ENCODE measurements at places on chromosomes 2 and 18.

DNA sequence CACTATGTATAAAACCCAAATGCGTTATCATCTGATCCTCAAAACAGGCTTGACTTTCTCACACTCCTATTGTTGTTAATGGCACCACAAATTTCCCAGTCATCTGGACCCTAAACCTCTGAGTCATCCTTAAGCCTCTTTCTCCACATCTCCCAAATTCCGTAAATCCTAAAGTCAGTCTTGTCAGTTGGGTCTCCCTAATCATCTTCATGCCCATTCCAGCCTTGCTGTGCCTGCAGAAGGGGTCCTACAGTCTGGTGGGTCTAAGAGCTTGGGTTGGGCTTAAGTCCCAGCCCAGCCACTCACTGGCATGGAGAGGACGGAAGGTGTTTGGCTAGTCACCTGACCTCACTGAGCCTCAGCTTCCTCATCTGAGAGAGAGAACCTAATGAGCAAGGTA lies 265.1 kb upstream of the SIX3 start:
- DNase-seq = no peak

DNA sequence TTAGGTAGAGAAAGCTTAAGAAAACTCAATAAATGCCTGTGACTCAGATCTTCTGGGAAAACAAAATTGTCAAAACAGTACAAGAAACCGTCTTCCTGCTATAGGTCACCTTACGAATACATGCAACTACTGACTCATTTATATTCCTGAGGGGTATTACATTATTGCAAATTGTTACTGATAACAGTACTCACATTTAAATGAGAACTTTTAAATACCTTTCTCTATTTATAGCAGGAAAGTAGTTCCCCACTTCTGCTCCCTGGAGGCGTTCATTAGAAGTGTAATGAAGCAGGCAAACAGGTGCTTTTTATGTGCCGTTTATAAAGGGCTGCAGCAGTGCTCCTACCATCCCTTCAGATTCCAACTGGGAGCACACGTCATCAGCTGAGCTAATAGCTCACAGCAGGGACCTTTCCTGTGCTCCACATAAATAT lies 65.1 kb upstream of the RPRM start:
- DNase-seq = no peak

DNA sequence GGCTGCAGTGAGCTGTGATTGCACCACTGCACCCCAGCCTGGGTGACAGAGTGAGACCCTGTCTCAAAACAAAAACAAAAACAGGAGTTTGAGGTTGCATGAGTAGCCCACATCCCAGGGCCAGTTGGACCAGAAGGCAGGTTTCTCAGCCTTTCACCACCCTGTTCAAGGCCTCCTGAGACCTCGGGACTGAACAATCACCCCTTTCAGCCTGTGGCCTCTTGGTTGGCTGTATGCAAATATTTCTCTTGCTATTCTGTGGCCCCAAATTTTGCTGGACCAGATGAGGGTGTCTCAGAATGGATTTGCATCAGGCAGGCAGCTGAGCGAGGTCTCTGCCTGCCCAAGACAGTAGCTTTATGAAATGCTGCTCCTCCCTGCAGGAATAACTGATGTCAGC lies 56.9 kb downstream of the DPYSL5 start:
- DNase-seq = no peak

DNA sequence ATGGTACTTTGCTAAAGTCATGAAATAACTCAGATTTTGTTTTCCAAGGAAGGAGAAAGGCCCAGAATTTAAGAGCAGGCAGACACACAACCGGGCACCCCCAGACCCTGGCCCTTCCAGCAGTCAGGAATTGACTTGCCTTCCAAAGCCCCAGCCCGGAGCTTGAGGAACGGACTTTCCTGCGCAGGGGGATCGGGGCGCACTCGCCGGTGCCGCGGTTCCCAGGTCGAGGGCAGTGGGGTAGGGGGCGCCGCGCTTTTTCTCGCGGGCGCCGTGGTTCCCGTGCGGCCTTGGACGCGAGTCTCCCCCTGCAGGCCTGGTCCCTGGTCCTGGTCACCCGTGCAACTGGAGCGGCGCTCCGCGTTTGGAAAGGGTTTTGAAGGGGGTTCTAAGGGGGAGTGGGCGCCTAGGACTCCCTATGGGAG lies 1.2 kb downstream of the ZNF236 start:
- DNase-seq = no peak

- DNase-seq = no peak
Measured at GRCh38 chr2:28362991-28363521, 29.6 kb upstream of the FOSL2 start.

GRCh38 chr2:97011977-97012569 lies 25.7 kb upstream of the FAM178B start:
- peak; percentile 57 for DNase-seq

- peak; percentile 86 for DNase-seq
Measured at GRCh38 chr2:56239437-56239836, 55.6 kb downstream of the CCDC85A start.

DNA sequence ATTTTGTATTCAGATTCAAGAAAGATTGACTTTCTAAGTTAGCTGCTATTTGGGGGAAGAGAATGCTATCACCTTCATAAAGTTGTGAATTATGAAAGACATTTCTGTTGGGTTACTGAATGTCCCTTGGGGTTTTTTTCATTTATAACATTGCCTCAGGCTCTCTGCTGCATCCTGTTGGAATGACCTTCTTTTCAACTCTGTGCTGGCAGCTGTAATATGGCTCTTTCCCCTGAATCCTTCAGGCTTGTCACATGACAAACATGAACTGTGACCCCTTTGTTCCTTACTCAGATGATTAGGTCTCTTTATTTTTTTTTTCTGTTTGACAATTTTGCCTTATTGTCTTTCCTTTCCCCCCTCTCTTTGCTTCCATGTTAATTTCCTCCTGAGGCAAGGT lies 159.8 kb downstream of the TAF4B start:
- peak; percentile 79 for DNase-seq

DNA sequence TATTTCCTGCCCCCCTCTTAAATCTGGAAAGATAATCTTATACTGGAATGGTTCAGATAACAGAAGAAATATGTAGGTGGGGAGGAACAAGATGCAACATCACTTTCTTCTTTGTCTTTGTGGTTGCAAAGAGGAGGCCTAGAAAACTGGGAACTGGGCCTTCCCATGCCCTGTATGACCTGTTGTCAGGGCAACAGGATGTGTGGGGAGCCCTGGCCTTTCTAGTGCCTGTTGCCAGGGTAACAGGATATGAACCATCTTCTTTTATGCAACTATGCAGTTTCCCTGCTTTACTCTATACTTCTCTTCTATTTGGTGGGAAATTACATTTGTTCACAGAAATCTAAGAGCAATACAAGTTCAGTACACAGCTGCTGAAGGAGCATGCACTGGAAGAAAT lies 79.8 kb upstream of the PDE1A start:
- peak; percentile 41 for DNase-seq

- no peak for DNase-seq
Measured at GRCh38 chr2:200050921-200051610, 95.7 kb downstream of the MAIP1 start.

DNA sequence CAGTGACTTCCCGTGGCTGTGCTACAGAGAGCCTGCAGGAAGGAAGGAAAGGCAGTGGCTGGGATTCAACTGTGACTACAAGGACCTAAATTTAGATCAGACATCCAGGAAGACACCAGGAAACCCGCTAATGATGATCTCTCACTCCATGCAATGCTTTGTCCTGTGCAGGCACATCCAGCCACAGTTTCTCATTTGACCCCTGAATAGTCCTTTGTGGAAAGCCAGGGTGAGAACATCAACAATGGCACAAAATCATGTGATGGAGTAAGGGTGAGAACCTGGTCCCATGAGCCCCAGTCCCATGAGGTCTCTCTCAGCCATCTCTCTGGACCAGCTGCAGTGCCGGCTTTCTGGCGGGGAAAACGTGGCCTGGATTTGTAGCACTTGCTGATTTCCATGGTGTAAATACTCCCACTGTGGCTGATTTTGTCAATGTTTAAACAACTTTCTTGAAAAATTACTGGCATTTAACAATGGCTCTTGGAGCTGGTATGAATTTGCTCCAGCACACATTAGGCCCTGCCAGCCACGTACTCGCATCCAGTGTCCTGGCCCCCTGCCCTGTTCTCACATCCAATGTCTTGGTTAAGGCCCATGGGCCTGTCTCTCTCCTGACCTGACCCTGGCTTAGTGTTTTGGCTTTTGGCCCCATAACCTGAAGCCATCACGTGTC lies 159.0 kb upstream of the HAAO start:
- DNase-seq = peak; percentile 26

GRCh38 chr2:26692897-26693849 lies 651 bp downstream of the KCNK3 start:
- peak; percentile 45 for DNase-seq

DNA sequence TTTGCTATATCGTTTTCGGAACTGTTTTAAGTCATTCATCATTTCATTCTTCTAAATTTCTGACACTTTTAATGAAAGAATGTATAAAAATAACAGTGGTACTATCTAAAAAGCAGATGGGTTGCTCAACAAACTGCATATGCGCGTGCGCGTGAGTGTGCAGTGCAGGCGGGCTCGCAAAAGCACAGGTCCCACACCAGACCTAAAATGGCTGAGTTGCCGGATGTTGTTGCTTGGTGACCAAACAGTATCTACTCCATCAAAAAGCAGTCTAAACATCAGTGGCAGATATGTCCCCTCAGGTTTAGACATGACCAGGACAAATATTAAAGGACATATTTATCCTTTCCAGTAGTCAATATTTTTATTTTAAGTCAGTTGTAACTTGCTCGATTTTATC lies 5.1 kb downstream of the NOL4 start:
- no peak for DNase-seq

DNA sequence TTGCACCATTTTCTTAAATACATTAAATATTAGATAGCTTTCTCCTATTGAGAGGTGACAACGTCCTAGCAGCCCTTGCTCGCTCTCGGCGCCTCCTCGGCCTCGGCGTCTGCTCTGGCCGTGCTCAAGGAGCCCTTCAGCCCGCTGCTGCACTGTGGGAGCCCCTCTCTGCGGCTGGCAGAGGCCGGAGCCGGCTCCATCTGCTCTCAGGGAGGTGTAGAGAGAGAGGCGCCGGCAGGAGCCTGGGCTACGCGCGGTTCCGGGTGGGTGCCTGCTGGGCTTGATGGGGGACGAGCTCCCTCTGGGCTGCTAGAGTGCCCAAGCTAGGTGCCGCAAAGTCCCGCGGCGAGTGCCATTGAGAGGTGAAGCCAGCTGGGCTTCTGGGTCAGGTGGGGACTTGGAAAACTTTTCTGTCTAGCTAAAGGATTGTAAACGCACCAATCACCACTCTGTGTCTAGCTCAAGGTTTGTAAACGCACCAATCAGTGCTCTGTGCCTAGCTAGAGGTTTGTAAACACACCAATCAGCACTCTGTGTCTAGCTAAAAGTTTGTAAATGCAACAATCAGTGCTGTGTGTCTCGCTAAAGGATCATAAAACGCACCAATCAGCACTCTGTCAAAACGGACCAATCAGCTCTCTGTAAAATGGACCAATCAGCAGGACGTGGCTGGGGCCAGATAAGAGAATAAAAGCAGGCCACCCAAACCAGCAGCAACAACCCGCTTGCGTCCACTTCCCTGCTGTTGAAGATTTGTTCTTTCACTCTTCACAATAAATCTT lies 3.1 kb downstream of the RPRD1A start:
- DNase-seq = no peak

- DNase-seq = peak; percentile 49
Measured at GRCh38 chr2:56009758-56010458, 86.3 kb upstream of the EFEMP1 start.

- DNase-seq = no peak
Measured at GRCh38 chr2:134846213-134846612, 7.8 kb downstream of the ACMSD start.

GRCh38 chr2:24362253-24362652 lies 1.9 kb upstream of the ITSN2 start:
- no peak for DNase-seq

- no peak for DNase-seq
Measured at GRCh38 chr18:24272229-24272525, 125.4 kb downstream of the OSBPL1A start.

DNA sequence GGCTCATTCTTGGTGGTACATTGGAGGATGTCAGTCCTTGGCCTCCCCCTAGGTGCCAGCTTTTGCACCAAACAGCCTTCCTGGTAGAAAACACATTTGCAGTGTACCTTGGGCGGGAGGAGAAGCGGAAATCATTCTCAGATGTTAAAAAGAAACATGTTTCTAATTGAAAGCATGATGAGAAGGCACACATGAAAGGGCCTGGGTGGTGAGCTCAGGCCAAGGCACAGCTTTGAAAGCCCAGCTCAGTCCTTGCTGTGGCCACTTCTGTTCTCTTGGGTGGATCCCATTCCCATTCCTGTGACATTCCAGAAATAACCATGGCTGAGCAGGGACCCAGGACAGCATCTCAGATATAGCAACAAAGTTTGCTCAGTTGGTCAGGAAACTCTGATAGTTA lies 71.5 kb downstream of the LTBP1 start:
- no peak for DNase-seq

GRCh38 chr18:78889250-78889649 lies 90.4 kb upstream of the SALL3 start:
- no peak for DNase-seq

GRCh38 chr2:173962583-173963110 lies 2.5 kb downstream of the SP3 start:
- no peak for DNase-seq

- DNase-seq = peak; percentile 60
Measured at GRCh38 chr2:200042944-200043343, 87.6 kb downstream of the MAIP1 start.

- peak; percentile 60 for DNase-seq
Measured at GRCh38 chr2:217943446-217944321, 59.1 kb downstream of the TNS1 start.

- DNase-seq = no peak
Measured at GRCh38 chr18:45596036-45596435, 19.2 kb upstream of the SLC14A2 start.
